Fibroblast of skin of right biceps (primary cell): ENCODE measurements at places on chromosomes 1 and 21.

DNA sequence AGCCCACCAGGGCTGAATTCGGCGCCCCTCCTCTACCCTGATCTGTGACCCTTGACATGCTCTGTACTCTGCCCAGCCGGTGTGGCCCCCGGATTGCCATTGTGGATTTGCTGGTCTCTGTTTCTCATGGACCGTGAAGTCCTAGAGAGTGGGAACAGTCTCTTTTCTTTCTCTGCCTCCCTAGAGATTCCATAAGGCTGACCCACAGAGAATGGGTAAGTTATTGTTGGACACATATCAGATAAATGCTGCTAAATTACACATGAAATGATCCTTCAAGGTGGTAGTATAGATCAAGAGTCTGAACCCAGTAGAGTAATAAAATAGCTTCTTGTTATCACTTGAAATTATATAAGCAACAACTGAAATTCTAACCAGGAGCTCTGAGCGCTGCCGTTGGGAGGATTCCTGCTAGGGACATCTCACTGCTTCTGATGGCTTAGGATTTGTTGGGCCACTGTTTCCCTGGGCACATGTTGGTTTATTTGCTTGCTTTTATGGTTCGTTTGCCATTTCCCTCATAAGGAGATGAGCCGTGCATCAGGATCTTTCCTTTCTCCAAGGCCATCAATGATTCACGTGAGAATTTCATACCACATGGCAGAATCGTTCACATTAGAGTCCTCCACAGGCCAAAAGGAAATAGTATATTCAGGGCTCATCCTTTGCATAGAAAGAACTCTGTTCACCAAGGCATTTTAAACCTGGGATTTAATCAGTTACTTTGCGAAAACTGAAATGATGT, 111.9 kb downstream of the ZBTB18 start:
- DNase-seq, result peak; percentile 73

GRCh38 chr1:88552226-88552625, 131.8 kb upstream of the PKN2 start:
- DNase-seq, result no peak

GRCh38 chr1:31939484-31940329, 1.5 kb upstream of the PTP4A2 start:
- peak; percentile 85 for DNase-seq

DNA sequence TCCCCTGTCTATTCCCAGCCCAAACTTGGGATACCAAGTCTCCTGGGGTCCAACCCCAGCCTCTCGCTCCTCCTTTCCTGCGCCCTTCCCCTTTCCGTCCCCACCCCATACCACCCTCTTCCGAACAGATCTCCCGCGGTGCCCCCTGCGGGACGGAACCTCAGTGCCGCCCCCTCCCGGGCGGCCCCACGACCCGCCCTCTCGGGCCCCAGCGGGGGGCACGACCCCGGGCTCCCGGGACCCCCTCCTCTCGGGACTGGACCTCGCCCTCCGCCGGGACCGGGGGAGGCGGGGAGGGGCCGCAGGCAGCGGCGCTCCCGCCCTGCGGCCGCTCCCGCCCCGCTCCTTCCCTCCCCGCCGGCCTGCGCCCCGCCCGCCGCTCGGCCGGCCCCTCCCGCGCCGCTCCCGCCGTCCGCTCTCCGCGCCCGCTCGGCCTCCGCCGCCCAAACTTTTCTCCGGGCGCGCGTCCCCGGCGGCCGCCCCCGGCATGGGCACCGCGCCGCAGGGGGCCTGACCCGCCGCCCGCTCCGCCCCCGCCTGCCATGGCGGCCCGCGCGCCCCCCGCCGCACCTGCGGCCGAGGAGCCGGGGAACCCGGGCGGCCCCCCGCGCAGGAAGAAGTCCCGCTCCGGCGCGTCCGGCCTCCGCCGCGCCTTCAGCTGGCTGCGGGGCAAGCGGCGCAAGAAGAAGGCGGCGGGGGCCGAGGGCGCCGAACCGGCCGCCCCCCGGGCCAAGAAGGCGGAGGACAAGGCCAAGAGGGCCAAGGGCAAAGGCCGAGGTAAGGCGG, 39.0 kb upstream of the SYNC start:
- DNase-seq, result peak; percentile 30

DNA sequence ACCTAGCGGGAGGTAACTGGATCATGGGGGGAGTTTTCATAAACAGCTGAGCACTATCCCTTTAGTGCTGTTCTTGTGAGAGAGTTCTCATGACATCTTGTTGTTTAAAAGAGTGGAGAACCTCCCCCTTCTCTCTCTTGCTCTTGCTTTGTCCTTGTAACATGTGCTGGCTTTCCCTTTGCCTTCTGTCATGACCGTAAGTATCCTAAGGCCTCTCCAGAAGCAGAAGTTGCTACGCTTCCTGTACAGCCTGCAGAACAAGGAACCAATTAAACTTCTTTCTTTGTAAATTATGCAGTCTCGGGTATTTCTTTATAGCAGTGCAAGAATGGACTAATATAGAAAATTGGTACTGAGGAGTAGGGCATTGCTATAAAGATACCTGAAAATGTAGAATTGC, 515.6 kb downstream of the NEGR1 start:
- no peak for DNase-seq

DNA sequence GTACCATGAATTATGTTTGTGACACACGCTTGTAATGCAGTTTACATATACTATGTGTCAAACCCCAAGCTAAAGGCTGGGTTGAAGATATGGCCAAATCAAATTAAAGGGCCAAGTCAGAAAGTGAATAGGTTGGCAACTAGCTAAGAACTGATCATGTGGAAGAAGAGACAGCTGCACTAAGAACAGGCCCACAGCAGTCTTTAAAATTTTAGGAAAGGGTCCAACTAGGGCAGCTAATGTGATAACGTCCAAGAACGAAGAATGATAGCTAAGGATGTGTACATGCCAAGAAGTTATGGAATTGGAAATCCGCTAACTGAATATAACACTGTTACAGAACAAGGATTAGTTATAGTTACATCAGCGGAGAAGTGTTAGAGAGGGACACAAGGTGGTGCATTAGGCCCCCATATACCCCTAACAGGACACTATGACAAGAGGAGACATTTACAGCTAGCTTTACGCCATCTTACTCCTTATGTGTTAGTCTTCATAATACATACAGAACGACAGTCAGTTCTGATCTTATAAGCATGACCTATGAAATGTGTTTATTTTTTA, 6.5 kb upstream of the RNF2 start:
- DNase-seq, result no peak

DNA sequence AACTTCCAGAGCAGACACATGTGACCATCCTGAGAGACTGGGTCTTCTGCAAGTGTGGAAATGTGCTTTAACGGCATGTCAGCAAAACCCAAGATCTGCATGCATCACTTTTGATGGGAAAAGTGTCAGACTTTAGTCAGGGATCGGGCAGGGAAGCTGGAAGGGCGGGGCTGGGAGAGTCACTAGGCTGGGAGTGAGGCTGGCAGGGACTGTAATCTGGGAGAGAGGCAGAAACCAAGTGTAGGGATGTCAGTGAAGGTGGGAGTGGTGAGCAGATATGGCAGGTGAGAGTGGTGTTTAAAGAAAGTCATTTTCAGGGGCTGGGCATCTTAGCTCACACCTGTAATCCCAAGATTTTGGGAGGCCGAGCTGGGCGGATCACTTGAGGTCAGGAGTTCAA, 11.3 kb downstream of the CDA start:
- DNase-seq, result no peak

DNA sequence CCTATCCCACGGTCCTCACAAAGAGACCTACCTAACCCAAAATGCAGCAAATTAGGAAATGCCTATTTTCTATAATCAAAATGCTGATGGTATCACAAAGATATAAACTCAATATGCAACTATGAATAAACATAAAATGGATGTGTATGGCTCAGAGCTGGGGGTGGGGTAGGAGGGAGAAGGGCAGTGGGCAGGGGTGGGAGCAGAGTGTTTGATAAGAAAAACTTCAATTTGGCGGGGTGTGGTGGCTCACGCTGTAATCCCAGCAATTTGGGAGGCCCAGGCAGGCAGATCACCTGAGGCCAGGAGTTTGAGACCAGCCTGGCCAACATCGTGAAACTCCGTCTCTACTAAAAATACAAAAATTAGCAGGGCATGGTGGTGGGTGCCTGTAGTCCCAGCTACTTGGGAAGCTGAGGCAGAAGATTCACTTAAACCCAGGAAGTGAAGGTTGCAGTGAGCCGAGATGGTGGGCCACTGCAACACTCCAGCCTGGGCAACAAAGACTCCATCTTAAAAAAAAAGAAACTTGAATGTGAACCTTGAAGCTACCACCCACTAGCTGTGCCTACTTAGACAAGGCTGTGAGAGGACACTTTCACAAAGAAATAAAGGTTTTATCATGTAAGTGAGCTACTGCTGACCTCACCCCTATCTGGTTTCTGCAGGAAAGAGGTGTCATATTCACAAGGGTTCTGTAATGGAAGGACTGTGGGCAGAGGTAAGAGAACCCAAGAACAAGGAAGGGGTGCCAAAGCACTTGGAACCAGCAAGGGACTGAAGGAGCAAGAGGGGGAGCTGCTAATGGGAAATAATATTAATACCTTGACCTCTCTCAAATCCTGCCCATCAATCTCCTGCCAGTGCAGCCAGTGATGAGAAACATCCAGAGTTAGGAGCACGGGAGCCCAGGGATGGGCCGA, 53.0 kb downstream of the HLCS start:
- no peak for DNase-seq

- DNase-seq, result peak; percentile 91
Observed at GRCh38 chr1:111592389-111593361, 26.9 kb upstream of the RAP1A start.

GRCh38 chr1:109482242-109482641, 1.5 kb upstream of the ATXN7L2 start:
- no peak for DNase-seq

DNA sequence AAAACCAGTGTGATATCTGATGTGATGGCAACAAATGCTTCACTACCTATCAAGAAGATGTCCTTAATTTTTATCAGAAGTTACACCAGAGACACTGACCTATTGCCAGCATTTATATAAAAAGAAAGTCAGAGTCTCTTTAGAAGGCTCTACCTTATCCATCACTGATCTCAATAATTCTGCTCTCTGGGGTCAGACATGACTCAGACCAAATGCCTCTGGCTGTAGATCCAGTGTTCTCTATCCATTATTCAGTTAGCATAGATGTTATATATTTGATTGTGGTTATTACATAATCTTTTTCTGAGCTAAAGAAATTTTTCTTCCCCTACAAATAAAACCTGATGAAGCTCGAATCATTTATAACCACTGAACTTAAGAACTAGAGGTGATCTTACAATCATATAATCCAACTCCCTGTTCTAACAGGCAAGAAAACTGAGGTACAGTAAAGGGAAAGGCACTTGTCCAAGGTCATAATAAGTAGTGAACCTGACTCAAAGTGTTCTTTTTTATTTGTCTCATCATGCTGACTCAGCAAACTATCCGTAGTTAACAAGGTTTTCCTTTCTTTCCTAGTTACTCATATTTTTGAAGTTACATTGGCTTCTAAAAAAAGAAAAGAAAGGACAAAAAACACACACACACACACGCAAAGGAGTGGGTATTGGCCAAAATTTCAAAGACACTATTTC, 43.6 kb upstream of the ESRRG start:
- peak; percentile 14 for DNase-seq

DNA sequence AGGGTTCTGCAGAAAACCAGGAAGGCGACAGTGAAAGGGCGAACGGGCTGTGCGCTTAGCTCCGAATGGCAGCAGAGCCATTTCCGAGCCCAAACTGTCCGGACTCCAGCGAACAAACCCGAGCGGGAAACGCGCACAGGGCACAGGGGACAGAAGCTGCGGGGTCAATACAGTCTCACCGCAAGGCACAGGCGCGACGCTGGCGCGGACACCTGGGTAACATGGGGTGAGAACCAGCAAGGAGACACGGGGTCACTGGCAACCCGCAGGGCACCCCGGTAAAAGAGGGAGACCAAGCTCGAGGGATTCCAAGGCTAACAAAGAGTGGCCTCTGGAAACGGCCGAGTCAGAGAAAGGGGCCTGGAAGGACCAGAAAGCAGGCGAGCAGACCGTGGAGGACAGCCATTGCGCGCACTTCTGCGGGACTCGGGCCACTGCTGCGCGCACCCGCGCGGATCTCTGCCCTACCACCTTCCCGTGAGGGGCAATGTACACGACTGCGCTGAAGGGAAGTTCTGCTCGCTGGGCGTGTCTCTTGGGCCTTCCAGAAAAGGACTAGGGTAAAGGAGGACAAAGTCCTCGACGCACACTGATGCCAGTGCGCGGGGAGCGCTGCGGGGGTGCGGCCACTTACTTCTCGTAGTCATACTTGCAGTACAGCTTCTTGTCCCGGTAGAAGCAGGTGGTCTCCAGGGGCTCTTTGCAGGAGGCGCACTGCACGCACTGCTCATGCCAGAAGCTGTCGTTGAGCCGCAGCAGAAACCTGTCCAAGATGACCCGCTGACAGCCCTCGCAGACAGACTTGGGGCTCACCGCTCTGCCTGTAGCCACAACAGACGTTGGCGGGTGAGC, 3.8 kb downstream of the LMX1A start:
- no peak for DNase-seq

GRCh38 chr1:231192620-231193163, 30.8 kb downstream of the TRIM67 start:
- no peak for DNase-seq

- DNase-seq, result no peak
Observed at GRCh38 chr21:35023396-35024070, 25.6 kb downstream of the RUNX1 start.

DNA sequence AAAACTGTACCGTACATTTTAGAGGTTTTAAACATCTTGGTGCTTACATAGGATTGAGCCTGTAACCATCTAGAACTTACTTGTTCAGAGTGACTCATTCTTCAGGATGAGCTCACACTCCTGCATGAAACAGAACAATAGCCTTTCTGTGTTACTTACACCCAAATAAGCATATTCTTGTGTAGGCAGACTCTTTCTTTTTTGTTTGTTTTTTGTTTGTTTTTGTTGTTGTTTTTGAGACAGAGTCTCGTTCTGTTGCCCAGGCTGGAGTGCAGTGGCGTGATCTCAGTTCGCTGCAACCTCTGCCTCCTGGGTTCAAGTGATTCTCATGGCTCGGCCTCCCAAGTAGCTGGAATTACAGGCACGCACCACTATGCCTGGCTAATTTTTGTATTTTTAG, 3.8 kb upstream of the CA6 start:
- DNase-seq, result peak; percentile 70

- peak; percentile 72 for DNase-seq
Observed at GRCh38 chr21:26909972-26910371, 56.9 kb downstream of the ADAMTS5 start.

DNA sequence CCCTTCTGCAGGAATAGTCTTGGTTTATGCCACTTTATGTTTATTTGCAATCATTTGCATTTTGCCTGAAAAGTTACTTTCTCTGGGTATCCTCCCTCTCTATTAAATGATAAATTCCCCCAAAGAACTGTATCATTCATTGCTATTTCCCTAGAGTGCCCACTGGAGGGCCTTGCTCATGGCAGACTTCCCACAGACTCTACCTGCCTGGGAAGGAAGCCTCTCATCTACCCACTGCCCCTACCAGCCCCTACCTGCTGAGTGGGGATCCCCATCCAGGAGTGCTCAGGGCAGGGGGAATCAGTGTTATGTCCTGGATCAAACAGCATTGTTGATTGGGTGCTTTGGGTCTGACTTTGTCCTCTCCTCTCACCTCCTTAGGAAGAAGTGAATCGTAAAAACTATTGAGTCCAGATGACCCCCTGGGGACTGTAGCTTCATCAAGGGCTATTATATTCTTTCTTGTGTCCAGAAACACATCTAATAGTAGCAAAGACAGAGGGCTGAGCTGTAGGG, 6.8 kb upstream of the LRRN2 start:
- no peak for DNase-seq

- no peak for DNase-seq
Observed at GRCh38 chr1:82492159-82492558, 691.4 kb downstream of the ADGRL2 start.
